ENCODE measurements at places on chromosomes 11 and 22.

GRCh38 chr22:47035425-47035881 is 273.0 kb downstream of the TBC1D22A start:
- no peaks in the 10 kb centered on the region for H3K27me3 ChIP-seq
- H3K27ac ChIP-seq: no peak overlapping the region
- DNase-seq: no peak
- no peaks in the 10 kb centered on the region for H3K4me1 ChIP-seq
- H3K4me3 ChIP-seq: no peak overlapping the region

GRCh38 chr11:7262672-7263071 is 11.0 kb downstream of the SYT9 start:
- H3K27ac ChIP-seq: no peak overlapping the region
- H3K27me3 ChIP-seq: peaks cover 5% of the 10 kb centered on the region
- no peaks in the 10 kb centered on the region for H3K4me1 ChIP-seq
- H3K36me3 ChIP-seq: no peaks in the 10 kb centered on the region
- H3K4me3 ChIP-seq: no peak overlapping the region

DNA sequence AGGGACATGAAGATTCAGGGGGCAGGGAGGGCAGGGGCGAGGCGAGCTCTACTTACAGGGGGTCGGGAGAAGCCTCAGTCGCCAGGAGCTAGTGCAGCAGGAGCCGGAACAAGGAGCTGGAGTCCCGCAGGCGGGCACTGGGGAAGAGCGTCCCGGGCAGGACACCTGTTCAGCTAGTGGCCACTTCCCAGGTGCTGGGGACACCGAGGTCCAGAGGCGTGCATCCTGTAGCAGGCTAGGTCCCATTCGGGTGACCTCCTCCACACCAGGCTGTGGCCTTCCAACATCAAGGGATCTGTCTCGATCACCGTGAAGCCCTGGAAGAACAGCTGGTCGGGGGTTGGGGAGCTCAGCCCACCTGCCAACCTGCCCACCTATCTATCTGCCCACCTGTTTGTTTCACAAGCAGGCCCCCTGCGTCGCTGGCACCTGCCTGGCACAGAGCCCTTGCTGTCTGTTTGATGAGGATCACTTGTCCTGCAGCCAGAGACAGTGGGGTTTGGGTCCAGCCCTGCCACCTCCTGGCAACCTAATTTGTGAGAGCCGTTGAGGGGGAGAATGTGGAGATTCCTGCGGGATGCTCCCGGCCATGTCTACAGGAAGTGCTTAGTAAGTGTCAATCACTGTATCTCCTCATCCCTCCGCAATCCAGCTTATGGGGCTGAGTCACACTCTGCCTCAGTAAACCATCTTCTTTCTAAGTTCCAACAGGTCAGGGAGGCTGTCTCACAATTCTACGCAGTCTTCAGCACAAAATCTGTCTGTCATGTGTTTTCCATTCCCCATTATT is 940.9 kb downstream of the BRD1 start:
- no peaks in the 10 kb centered on the region for H3K27me3 ChIP-seq
- no peak for DNase-seq
- no peak overlapping the region for H3K4me3 ChIP-seq
- no peaks in the 10 kb centered on the region for H3K4me1 ChIP-seq
- no peaks in the 10 kb centered on the region for H3K36me3 ChIP-seq

DNA sequence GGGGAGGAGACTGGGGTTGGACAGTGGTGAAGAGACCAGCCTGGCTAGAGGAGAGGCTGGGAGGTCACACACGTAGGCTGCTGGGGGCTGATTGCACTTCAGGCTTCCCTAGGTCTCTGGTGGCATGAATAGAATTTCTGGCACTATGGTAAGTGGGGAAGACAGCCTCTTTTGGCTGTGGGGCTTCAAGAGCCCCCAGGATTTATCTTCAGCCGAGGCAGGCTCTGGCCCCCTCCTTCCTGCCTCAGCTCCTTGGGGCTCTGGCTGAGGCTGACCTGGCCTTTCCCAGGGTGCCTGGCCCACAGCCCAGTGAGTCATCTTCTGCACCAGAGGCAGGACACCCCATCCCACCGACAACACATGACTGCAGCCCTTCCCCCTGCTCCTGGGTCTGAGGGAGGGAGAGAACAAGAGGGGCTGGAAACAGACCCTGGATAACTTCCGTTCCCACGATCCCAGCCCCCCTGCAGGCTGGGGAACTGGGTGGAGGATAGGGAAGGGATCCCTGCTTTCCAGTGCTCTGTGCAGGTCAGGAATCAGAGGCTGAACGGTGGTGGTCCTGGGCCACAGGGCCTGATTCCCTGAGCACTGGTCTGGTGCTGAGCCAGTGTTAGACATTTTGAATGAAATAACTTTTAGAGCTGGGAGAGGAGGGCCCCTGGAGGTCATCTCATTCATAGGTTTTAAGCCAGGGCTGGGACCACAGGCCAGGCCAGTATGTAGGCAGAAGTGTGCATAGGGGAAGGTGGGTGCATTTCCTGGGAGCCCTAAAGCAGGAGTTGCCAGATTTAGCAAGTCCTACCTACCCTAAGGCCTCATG is 26.5 kb downstream of the ARHGEF17 start:
- H3K4me1 ChIP-seq: peaks cover 3% of the 10 kb centered on the region
- no peaks in the 10 kb centered on the region for H3K36me3 ChIP-seq
- no peak overlapping the region for H3K27ac ChIP-seq
- no peak overlapping the region for H3K4me3 ChIP-seq
- DNase-seq: no peak

DNA sequence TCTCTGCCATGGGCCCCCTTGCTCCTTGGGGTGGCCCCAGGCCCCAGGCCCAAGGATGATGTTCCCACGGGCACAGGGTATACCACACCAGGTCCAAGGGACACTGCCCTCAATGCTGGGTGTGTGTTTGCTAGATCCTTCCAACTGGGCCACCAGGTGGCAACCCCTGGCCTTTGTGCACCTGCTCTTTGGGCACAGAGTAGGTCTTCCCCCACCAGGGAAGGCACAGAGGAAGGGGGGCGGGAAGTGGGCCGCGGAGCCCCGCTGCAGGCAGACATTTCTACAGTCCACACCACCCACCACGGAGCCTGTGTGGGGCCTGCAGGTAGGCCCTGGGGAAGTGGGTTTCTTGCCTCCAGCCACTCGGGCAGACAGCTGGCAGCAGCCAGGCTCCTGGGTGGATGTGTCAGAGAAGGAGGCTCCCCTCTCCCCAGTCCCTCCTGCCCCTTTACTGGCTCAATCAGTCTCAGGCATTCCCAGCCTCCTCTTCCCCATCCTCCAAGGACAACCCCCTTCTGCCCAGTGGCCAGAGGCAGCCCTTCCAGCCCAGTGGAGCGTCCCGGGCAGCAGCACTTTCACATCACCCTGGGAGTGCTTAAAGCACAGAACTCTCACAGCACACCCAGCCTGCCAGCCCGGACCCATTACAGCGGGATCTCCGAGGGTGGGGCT is 21.6 kb downstream of the MAFF start:
- no peak overlapping the region for H3K27ac ChIP-seq
- no peaks in the 10 kb centered on the region for H3K27me3 ChIP-seq
- H3K36me3 ChIP-seq: peaks cover 43% of the 10 kb centered on the region
- DNase-seq: no peak
- H3K4me1 ChIP-seq: peaks cover 28% of the 10 kb centered on the region
- H3K4me3 ChIP-seq: no peak overlapping the region

- H3K36me3 ChIP-seq: no peaks in the 10 kb centered on the region
- H3K27ac ChIP-seq: no peak overlapping the region
- no peak overlapping the region for H3K4me3 ChIP-seq
- peaks cover 13% of the 10 kb centered on the region for H3K4me1 ChIP-seq
- no peaks in the 10 kb centered on the region for H3K27me3 ChIP-seq
- peak; percentile 39 for DNase-seq
Observed at GRCh38 chr11:66883016-66883965, 26.4 kb downstream of the LRFN4 start.

DNA sequence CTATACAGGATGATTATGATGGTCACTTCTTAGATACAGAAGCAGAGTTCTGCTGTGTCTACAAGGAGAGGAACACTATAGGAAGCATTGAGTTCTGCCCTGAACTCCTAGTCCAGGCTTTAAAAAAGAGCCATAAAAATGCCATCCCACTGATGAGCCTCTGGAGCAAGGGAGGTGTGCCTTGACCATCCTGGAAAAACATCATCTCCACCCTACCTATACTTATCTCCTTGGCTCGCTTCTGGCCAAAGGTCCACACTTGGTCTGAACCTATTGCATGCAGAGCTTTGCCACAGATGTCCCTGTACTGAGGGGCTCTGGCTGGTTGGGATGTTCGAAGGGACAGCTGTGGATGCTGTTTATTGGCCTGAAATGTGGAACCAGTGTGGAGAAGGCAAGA is 4.3 kb upstream of the PEX26 start:
- no peak overlapping the region for H3K4me3 ChIP-seq
- peaks cover 16% of the 10 kb centered on the region for H3K4me1 ChIP-seq
- H3K36me3 ChIP-seq: no peaks in the 10 kb centered on the region
- no peak for DNase-seq
- H3K27me3 ChIP-seq: no peaks in the 10 kb centered on the region

- H3K4me3 ChIP-seq: no peak overlapping the region
- H3K27ac ChIP-seq: no peak overlapping the region
- DNase-seq: no peak
- peaks cover 3% of the 10 kb centered on the region for H3K36me3 ChIP-seq
Observed at GRCh38 chr11:72370201-72370600, 64.1 kb downstream of the CLPB start.

DNA sequence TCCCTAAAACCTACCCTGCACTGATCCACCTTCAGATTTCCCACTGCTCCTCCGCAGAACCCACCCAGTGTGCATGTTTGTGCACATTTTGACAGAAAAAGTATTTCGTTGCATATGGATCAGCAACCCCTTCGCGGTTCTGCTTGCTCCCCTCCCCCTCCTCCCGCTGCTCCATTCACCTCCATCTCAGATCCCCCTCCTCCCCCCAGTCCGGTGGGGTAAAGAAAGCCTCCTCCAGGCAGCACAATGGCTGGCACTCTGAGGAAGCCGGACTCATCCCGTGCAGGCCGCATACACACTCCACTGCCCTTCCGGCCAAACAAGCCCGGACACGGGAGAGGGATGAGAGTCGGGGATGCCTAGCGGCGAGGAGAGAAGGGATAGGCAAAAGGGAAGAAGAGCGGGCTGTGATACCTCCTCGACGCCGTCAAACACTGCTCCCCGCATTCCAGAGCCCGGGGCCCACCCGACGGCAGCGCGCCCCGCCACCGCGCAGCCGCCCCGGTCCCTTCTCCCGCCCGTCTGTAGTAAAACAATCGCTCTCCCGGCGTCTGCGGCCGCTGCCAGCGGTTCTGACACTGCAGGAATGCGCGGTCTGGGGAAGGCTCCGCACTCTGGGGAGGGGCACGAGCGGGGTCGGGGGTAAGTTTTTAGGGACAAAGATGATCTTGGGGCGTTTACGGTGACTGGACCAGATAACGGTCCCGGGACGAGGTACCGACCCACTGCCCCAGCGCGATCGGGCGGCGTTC is 915 bp downstream of the FEZ1 start:
- peak overlapping the region; percentile 58 for H3K4me3 ChIP-seq
- H3K4me1 ChIP-seq: peaks cover 26% of the 10 kb centered on the region
- H3K36me3 ChIP-seq: no peaks in the 10 kb centered on the region
- no peak overlapping the region for H3K27ac ChIP-seq
- H3K27me3 ChIP-seq: peaks cover 43% of the 10 kb centered on the region

DNA sequence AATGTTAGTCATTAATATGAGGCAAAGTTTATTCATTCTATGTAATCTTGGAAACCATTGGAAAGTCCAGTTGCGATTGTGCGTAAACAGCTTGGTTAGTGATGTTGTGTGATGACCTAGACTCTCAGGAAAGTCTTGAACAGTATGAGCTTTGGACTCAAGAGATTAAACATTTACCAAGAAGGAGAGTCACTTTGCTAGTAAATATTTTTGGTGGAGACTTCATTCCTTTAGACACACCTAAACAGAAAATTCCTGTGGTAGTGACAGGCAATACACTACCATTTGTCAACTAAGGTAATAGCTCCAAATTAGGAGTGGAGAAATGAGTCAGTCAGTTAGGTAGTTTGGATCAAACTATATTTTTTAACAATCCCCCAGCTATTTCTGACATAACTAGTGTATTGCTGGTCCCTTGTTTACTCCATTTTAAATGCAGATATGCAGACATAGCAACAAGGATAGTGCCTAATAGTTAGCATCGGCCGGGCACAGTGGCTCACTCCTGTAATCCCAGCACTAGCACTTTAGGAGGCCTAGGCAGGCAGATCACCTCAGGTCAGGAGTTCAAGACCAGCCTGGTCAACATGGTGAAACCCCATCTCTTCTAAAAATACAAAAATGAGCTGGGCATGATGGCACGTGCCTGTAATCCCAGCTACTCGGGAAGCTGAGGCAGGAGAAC is 89.3 kb downstream of the ARHGAP42 start:
- no peaks in the 10 kb centered on the region for H3K36me3 ChIP-seq
- H3K27ac ChIP-seq: no peak overlapping the region
- H3K27me3 ChIP-seq: no peaks in the 10 kb centered on the region
- H3K4me1 ChIP-seq: no peaks in the 10 kb centered on the region

DNA sequence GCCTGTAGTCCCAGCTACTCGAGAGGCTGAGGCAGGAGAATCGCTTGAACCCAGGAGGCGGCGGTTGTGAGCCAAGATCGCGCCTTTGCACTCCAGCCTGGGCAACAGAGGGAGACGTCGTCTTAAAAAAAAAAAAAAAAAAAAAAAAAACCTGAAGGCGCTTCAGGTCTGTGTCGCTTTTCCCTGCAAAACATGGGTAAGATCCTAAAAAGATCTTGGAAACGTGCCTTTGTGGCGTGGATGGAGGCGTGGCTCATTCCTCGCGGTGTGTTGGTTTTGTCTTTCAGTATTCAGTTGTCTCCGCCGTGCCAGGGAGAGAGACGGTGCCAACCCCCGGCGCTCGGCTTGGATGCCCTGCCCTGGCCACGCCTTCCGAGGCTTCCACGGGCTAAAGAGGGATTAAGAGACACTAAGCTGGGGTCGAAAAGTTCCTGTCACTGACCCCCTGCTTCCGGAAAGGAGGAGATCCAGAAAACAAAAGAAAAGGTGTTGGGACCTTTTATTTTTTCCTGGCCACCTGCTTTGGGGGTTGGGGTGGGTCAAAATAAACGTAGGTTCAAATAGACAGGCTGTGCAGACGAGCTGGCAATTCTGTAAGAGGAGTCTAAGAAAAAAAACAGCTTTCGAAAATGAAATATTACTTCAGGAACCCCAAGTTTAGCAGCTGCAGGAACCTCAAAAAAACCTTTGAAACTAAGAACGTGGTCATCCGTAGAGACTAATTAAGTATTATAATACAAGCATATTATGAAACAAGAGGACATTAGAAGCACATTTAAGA is 1.1 kb upstream of the SLC35F2 start:
- H3K4me3 ChIP-seq: peak overlapping the region; percentile 94
- H3K27ac ChIP-seq: no peak overlapping the region
- peak; percentile 4 for DNase-seq
- H3K4me1 ChIP-seq: peaks cover 26% of the 10 kb centered on the region
- no peaks in the 10 kb centered on the region for H3K36me3 ChIP-seq

GRCh38 chr22:20156611-20157429 is 6.0 kb upstream of the CCDC188 start:
- peaks cover 6% of the 10 kb centered on the region for H3K27me3 ChIP-seq
- H3K36me3 ChIP-seq: no peaks in the 10 kb centered on the region
- peak; percentile 85 for DNase-seq
- H3K4me3 ChIP-seq: no peak overlapping the region
- no peak overlapping the region for H3K27ac ChIP-seq

DNA sequence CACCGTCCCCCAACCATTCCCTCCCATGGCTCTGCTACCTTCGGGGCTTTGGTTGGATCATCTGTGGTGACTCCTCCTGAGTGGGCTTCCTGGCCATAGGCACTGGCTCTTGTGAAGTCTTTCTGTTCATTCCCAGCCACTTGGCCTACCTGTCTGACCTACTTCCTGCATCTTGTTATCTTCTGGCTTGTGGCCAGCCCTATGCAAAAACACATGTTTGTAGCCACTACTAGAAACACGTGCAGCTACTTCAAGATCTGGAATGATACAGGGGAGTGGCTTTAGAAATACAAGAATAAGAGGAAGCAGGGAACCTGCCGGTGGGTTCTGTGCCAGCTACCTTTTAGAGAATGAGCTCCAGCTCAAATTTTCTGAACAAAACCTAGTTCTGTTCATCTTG is 20.9 kb downstream of the RCOR2 start:
- peaks cover 33% of the 10 kb centered on the region for H3K4me1 ChIP-seq
- peaks cover 71% of the 10 kb centered on the region for H3K36me3 ChIP-seq
- DNase-seq: peak; percentile 41

Data from CD4-positive, alpha-beta T cell (primary cell).